ENCODE measurements at places on chromosomes 4 and X. TPM values are rescaled to one million over a fixed set of nuclear protein-coding genes. Genes with fewer than 3 reads are reported as not detected.

UGT2A1 gene
- polyA plus RNA-seq = not detected

SSX4 gene
- not detected for polyA plus RNA-seq

NUP62CL gene
- not detected for polyA plus RNA-seq

HPSE gene
- 31.2 TPM for polyA plus RNA-seq

DCAF8L1 gene
- polyA plus RNA-seq = not detected

DNA sequence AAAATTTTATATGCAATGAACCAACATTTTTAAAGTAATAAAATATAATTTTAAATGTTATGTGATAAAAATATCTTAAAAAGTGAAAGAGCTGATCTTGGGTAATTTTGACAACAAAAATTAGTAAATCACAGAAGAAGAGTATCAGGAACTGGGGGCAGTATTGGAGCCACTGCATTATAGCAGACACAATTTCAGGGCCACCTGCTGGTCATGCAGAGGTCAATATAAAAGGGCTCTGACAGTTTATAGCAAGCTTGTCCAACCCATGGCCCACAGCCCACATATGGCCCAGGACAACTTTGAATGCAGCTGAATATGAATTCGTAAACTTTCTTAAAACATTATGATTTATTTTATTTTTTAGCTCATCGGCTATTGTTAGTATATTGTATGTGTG lies 13.0 kb upstream of the LEF1 start:
- H3K4me3 ChIP-seq = no peak overlapping the region
- DNase-seq = no peak
- no peaks in the 10 kb centered on the region for H3K27me3 ChIP-seq
- H3K36me3 ChIP-seq = no peaks in the 10 kb centered on the region
- H3K27ac ChIP-seq = no peak overlapping the region

- H3K27ac ChIP-seq = no peak overlapping the region
- H3K27me3 ChIP-seq = no peaks in the 10 kb centered on the region
- DNase-seq = no peak
- no peak overlapping the region for H3K4me3 ChIP-seq
- no peaks in the 10 kb centered on the region for H3K4me1 ChIP-seq
- no peaks in the 10 kb centered on the region for H3K36me3 ChIP-seq
Measured at GRCh38 chrX:39518476-39519029, 579.2 kb downstream of the BCOR start.

DNA sequence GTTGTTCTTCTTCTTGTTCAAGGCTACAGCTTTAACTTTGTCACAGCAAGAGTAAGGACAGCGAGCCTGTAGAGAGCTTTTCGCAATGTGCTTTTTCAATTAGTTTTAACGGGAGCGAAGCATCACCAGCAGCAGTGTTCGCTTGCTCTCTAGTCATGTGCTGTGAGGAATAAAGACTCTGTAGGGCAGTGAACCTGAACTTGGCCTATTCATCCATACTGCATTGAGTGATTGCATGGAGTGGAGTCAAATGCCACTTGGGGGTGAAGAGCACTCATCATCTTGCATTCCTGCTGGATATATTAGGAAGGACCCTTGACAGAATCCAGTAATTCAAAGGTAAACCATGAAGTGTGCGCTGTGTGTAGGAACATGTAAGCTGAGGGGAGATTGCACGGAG lies 240.0 kb downstream of the FRMPD4 start:
- H3K27me3 ChIP-seq = no peaks in the 10 kb centered on the region
- no peak overlapping the region for H3K4me3 ChIP-seq
- H3K27ac ChIP-seq = no peak overlapping the region
- DNase-seq = no peak
- no peaks in the 10 kb centered on the region for H3K36me3 ChIP-seq

GRCh38 chr4:95929448-95930064 lies 89.7 kb downstream of the PDHA2 start:
- DNase-seq = no peak
- no peaks in the 10 kb centered on the region for H3K4me1 ChIP-seq
- H3K36me3 ChIP-seq = no peaks in the 10 kb centered on the region
- H3K27ac ChIP-seq = no peak overlapping the region

DNA sequence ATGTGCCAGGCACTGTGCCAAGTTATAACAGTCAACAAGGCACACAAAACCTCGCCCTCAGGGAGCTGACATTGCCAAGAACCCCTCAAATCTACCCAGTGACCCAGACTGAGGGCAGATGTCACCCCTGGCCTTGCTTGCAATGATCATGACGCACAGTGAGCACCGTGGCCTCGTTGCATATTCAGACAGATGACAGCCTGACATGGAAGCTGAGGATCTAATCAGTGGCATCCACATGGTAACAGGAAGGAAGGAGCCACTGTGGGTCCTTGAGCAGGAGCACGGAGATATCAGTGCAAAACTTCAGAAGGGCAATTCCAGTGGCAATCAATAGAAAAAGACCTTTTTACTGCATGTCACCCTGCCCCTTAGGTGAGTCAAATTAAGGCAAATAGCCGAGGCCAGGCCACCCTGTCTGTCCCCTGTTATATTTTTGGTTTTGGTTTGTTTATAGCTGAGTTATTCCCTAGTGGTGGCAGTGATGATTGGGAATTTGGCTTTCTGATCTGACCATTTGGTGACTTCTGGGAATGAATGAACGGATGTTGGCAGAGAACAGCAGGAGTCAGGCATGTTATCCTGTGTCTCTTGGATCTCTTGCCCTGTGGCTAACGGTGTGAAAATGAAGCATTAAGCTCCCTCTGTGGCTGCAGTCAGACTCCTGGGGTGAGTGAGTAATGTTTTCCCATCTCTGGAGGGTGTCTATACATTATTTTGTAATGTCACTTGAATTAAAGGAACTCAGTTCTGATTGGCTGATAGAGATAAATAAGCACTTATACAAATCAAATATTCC lies 20.4 kb downstream of the WDR13 start:
- no peaks in the 10 kb centered on the region for H3K36me3 ChIP-seq
- no peak for DNase-seq
- H3K27ac ChIP-seq = no peak overlapping the region
- no peaks in the 10 kb centered on the region for H3K27me3 ChIP-seq

GRCh38 chrX:135984791-135985156 lies 461 bp upstream of the SLC9A6 start:
- H3K27me3 ChIP-seq = no peaks in the 10 kb centered on the region
- H3K4me3 ChIP-seq = peak overlapping the region; percentile 75
- DNase-seq = peak; percentile 4
- H3K4me1 ChIP-seq = peaks cover 53% of the 10 kb centered on the region

DNA sequence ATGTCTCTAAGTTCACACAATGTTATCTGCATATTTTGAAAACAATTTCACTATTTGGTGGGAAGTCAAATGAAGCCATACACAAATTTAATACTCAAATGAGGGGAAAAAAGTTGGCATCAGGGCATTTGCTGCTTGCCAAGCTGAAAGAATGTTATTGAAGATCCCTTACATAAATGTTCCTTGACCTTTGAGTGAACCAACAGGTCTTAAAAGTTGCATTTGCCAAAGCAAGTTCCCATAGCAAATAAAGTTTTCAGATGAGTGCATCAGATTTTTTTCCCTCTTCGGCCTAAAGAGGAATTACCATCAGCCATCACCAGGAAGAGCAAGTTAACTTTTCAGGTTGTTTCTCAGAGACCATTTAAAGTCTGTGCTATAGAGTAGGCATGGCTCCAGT lies 115.9 kb downstream of the COX18 start:
- no peak for DNase-seq
- no peaks in the 10 kb centered on the region for H3K27me3 ChIP-seq
- H3K36me3 ChIP-seq = no peaks in the 10 kb centered on the region
- no peak overlapping the region for H3K4me3 ChIP-seq
- no peak overlapping the region for H3K27ac ChIP-seq
- H3K4me1 ChIP-seq = no peaks in the 10 kb centered on the region

Measured in CD14-positive monocyte (primary cell).